Stimulated activated CD8-positive, alpha-beta memory T cell treated with anti-CD3 and anti-CD28 coated beads, Interleukin-4, amount 100 ng/mL, for 4 hours (primary cell): ENCODE measurements at places on chromosomes 13 and 19.

DNA sequence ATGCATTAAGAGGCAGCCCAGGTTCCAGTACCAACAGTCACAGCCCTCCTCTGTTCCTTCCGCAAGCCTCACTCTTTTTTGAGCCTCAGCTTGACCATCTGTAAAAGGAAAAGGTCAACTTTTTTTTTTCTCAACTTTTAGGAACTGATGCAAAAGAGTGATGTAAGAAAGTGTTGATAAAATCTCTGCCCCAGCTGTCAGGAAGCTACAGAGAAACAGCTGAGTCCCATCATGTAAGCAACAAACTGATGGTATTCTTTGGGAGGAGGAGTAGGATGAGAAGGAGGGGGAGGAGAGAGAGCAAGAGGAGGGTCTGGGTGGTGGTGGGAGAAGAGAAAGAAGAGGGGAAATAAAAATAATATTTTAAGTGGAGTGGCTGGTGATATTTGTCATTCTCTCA is 233.9 kb upstream of the TSHZ3 start:
- no peak for DNase-seq

DNA sequence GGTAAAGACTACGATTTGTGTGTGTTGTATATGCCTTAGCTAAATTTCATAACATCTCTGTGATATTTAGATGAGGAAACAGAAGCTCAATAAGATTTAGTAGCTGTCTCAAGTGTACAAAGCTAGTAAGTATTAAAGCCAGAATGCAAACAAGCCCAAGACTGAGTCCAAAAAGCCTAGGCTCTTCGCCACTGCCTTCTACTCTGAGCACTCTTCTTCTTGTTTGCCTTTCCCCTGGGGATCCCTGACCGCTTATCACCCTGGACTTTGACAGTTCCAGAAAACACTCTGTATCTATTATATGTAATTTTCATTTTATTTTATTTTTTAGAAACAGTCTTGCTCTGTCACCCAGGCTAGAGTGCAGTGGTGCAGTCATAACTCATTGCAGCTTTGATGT is 5.8 kb downstream of the TM9SF2 start:
- DNase-seq: no peak

DNA sequence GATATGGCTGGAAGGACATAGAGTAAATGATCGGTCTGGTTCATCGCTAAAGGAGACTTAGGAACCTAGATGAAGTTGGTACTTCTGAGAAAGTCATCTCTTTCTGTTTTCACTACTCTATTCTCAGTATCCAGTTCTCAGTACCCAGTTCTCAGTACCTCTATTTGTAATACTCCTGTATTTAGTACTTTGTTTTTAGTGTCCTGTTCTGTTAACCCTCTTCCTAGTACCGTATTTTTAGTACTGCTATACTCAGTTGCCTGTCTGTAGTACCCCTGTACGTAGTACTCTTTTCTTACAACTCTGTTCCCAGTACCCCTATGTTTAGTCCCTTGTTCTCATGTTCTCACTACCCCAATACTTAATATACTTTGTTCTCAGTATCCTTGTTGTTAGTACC is 1.2 kb downstream of the RFXAP start:
- no peak for DNase-seq

DNA sequence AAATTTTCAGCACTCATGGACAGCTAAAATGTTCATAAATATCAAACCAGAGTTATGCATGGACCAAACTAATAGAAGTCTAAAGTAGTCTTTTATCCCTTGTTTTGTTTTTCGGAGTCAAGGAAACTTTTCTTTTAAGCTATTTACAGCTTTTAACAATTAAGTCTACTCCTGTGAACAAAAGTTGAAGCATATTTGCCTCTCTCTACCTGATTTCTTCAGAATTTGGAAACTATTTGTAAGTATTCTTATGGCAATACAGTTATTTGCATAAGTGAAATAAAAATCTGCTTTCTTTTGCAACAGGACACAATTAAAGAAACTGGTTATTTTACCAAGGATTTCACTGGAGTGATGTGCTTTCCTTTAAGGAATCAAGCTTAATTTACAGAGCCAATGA is 47.1 kb upstream of the ANKRD10 start:
- DNase-seq: no peak
